Stimulated activated CD8-positive, alpha-beta memory T cell treated with anti-CD3 and anti-CD28 coated beads, Interleukin-7, amount 100 ng/mL, for 48 hours (primary cell): ENCODE measurements at places on chromosomes 3 and 15.

GRCh38 chr15:59616379-59616778 lies 4.8 kb downstream of the GCNT3 start:
- no peak for DNase-seq

GRCh38 chr3:158086776-158087175 lies 19.4 kb downstream of the SHOX2 start:
- no peak for DNase-seq

DNA sequence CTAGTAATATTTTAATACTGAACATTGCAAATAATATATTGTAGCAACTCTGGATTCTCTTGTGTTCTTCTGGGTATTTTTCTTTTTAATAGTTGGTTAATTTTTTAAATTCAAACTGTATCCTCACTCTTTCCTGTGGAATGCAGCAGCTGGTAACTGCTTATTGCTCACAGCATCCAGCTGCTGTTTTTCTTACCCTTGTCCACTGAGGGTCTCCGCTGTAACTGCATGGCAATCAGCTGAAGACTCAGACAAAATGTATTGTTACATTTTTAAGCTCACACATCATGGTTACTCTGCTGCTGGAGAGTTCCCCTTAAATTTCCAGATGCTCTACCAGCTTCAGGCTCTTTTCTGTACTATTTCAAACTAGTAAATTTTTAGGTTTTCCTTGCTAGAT lies 227.6 kb downstream of the MBNL1 start:
- DNase-seq, result no peak

DNA sequence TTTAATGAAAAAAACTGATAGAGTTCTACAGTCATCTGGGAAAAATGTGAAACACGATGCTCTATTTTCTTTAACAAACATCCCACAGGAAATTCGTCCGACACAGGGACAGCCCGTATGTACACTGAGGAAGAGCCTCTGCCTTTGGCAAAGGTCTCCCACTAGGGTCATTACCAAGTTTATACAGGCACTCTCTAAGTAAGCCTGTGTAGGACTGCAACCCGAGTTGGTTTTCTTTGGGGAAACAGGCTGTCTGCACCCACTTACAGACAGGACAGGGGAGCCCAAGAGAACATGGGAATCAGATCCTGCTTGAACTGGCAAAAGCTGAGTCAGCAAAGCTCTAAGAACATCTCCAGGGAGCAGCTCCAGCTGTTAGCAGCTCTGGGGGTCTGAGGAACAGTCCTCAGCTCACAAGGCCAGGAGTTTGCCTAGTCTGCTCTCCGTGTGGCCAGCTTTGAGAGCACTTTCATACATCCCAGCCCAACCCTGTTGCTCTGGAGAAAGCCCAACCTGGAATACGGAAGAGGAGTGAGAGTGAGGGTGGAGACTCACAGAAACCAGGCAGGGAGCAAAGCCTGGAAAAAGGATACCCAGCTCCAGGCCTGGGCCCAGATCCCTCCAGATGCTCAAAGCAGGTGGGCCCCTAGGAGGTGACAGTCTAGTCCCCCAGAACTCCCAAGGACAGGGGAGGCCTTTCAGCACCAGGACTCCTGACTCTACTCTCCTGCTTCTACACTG lies 1.9 kb downstream of the TBC1D2B start:
- no peak for DNase-seq

DNA sequence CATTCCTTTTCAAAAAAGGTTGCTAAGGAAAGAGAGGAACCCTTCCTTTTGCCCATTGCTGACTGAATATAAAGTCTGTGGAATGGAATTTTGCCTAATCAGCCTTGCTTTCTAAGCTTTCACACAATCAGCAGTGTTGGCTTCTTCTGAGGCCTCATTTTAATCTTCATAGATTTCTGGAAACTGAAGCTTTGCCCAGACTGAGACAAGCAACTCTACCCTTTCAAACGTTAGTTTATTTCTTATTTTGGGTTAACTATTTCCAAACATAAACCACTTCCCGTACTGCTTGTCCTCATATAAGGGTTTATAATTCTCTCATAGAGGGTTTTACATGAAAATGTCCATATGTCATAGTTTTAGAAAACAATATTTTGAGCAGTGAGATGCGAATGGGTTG lies 82.9 kb downstream of the NR1D2 start:
- no peak for DNase-seq

DNA sequence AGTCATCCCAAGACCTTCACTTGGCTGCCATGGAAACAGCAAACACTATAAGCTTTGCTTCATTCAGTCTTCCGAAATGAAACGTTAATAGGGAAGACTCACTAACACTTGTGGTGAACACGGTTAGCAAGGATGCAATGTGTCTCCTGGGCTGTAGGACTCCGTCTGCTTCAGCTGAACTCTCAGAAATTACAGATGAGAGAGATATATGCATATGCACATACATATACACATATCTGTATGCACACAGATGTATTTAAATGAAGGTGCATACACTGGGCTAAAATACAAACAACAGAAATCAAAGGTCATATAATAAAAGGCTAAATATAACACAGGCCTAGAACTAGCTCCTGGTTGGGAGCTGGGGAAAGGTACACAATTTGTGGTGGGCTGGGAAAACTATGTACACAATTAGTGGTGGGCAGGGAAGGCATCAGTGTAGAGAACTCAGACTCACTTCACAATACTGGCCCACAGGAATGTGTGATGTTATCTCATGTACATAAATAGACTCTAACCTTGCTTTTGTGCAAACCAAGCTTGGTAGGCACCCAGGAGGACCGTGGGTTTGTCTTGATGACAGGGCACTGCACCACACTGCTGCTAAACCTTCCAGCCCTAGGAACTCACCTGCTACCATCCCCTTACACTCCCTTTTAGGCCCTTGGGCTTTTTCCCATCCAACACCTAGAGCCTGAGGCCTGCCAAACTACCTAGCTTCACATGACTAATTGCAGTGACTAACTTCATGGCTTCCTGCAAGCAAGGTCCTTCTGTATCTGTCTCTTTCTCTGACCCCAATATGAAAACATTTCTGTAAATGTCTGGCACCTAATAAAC lies 873.1 kb downstream of the NSUN3 start:
- DNase-seq, result no peak

- DNase-seq, result no peak
Measured at GRCh38 chr3:48474619-48475018, 28.1 kb downstream of the ATRIP start.

DNA sequence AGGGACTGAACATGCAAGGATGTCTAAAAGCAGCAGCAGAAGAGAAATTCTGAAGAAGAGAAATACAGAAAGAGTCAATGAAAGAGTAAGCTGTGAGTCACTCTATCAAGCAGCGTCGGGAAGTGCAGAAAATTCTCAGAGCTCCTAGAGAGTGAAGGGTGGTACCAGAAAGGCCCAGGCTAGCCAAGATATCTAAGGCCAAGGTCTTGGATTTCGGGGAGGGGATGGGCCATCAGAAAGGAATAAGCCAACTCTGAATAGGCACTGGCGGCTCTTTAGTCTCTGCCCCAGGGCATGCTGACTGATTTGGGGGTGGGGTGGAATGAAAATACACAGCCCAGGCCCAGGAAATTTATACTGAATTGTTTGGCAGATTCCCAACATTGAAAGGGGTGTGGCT lies 70.8 kb downstream of the GPR156 start:
- DNase-seq, result no peak

DNA sequence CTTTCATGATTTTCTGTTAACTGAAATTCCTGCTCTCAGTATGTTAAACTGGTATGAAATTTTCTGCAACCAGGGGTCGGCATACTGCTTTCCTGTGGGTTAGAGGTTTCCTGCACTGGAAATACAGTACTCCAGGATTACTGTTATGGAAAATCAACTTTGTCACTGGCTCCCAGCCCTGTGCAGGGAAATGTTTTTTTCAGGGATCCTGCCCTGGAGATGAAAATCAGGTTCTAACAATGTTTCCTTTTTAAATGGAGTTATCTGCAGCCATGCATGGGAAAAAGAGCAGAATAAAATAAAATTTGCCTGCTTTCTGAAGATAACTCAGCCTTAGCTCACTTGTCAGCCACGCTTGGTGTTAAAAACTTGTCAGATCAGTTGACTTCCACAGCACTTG lies 220.4 kb downstream of the IL5RA start:
- no peak for DNase-seq

DNA sequence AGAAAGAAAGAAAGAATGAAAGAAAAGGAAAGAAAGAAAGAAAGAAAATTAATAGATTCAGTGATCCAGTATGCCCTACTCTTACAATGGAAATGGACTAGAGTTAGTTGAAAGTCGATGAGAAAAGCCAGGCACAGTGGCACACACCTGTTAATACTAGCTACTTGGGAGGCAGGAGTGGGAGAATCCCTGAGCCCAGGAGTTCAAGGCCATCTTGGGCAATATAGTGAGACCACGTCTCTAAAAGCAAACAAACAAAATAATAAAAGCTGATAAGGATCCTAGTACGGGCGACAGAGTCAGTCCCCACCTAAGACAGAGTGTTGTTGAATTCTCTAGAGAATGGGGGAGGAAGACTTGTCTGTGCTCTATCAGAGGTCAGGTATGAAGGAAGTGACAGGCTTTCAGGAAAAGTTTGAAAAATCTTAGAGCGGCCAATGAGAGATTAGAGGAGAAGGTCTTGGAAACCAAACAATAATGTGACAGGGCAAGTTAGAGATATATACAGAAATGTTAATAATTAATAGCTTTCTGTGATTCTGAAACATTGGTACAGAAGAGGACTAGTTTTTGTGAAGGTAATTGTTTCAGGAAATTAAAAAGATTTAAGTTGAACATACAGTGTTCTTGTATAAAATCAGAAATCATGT lies 117.9 kb upstream of the PTX3 start:
- no peak for DNase-seq

DNA sequence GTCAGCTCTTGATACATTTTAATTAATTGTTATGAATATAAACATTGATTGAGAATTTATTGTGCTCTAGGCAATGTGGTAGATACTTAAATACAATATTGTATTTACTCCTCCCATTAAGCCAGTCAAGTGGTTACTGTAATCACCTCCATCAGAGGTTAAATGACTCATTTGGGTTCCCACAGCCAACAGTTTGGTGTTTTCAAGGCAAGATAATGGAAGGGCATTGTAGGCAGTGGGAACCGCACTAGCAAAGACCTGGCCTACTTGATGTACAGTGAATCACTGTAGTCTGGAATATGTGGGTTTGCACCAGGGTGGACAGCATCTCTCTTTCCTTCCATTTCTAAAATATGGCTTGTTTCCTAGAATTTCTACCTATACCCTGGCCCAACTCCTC lies 127.4 kb downstream of the EDEM1 start:
- no peak for DNase-seq

- no peak for DNase-seq
Measured at GRCh38 chr3:183764847-183765731, 60.3 kb downstream of the MAP6D1 start.

DNA sequence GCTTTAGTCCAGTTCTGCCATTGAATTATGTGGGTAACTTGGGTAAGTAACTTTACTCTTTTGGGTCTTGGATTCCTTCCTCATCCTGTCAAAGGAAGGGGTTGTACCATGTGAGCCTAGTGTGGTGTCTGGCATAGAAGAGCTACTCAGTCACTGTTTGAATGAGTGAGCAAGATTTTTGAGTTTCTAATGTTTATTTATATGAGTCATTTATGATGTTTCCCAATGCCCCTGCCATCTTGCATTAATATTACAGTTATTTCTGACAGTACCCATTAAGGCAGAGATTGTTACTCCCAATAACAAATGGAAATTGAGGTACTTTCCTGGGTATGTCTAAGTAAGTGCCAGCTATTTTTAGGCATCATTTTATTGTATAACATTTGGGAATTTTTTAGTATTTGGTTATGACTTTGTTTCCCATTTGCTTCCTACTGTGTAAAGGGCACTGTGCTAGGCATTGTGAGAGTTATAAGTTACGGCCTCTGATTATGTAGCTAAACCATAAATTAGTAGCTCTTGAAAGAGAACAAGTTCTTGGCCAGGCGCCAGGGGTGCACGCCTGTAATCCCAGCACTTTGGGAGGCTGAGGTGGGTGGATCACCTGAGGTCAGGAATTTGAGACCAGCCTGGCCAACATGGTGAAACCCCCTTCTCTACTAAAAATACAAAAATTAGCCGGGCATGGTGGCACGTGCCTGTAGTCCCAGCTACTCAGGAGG lies 23.5 kb downstream of the NR1D2 start:
- no peak for DNase-seq

- no peak for DNase-seq
Measured at GRCh38 chr3:72458375-72458774, 389.9 kb downstream of the SHQ1 start.

GRCh38 chr15:38316311-38316710 lies 63.7 kb downstream of the SPRED1 start:
- no peak for DNase-seq

GRCh38 chr3:43231276-43232000 lies 54.9 kb upstream of the SNRK start:
- DNase-seq, result no peak

DNA sequence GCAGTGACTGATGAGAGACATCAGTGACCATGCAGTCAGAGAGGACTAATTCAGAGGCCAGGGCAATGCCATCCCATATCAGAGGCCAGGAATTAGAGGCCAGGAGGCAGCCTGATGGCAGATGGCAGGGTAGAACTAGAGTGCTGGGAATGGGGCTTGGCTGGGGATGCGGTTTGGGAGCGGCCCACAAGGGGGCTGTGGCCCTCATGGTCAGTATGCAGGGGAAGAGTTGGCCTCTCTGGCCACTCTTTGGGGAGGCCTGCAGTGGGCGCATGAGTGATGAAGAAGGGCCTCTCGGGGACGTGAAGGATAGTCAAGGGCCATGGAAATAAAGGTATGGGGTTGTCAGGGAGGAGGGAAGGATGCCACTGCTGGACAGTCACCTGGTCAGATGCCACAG lies 101.7 kb downstream of the EEFSEC start:
- no peak for DNase-seq

- no peak for DNase-seq
Measured at GRCh38 chr3:169350228-169350627, 313.3 kb downstream of the MECOM start.

- no peak for DNase-seq
Measured at GRCh38 chr15:38474155-38474757, 20.3 kb downstream of the FAM98B start.

DNA sequence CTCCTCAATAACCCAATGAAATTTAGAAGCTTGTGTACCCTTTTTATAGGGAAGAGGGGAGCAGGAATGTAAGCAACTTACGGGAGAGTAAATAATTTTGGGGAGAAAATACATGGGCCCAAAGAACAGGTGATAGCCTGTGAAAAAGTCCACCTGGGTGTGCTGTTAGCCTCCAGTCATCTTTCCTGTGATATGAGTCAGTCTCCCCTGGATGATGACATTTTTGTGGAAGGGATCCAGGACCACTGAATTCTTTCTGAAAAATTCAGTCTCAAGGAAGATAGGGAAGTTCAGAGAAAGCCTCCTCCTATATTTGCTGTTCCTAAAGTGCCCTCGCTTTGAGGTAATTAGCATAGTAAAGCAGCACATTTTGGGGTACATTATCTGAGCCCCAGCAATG lies 149.8 kb downstream of the SQOR start:
- DNase-seq, result no peak

- no peak for DNase-seq
Measured at GRCh38 chr3:138418601-138419206, 15.7 kb upstream of the ESYT3 start.

DNA sequence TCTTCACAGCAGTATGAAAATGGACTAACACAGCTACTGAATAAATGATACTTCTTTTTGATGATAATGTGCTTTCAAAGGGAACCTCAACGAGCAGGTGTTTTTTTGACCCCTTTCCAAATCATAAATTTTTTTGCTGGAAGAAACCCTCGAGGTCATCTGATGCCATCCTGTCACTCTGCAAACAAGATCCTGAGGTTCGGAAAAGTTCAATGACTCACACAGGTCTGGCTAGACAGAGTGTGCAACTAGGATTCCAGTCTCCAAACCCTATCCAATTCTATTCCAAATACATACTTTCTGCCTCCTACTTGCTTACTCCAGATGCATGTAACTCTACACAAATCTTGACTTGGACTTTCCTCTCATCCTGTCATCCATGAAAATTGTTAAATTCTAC lies 124.7 kb downstream of the NEDD4 start:
- DNase-seq, result no peak
